NCI-H1092 (cell line): ENCODE measurements at places on chromosomes 7 and 10.

- DNase-seq: no peak
Measured at GRCh38 chr10:89518108-89518507, 17.3 kb downstream of the SLC16A12 start.

GRCh38 chr7:76267894-76268183 lies 34.6 kb upstream of the HSPB1 start:
- DNase-seq: no peak

GRCh38 chr7:98506471-98506870 lies 105.6 kb upstream of the BAIAP2L1 start:
- DNase-seq: no peak

DNA sequence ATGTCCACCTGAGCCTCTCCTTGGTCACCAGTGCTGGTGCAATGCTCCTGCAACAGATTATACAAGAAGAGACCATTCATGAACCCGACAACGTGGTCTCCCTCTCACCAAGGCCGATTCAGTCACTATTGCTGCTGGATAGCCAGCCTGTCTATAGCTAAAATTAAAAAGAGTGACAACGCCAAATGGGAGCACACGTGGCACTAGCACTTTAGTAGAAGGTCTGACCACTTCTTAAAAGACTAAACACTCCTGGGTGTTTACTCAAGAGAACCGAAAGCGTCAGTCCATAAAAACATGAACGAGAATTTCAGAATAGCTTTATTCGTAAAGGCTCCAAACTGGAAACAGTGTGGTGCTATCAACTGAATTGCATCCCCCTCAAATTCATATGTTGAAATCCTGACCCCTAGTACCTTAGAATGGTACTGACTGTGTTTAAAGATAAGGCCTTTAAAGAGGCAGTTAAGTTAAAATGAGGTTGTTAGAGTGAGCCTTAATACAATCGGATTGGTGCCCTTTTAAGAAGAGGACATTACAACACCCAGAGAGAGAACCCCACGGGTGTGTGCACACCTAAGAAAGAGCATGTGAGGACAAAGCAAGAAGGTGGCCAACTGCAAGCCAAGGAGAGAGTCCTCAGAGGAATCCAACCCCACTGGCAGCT lies 4.4 kb upstream of the GALNTL5 start:
- DNase-seq: no peak

DNA sequence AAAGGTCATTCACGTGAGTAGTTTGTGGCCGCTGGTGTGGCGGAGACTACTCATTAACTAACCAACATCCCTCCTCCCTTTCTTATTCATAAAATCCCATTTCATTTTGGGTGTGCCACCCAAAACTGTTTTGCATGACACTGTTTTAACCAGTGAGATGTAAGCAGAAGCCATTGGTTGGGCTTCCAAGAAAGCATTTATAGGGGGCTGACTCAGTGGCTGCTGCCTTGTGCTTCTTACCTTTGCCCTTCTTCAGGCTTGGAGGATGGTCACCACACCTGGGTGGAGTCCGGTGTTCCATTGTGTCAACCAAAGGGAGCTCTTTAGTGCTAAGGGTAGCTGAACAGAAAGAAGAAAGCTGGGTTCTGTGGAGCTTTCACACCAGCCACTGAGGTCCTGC lies 37.2 kb upstream of the EPC1 start:
- DNase-seq: no peak

- no peak for DNase-seq
Measured at GRCh38 chr10:22630234-22631174, 83.9 kb downstream of the PIP4K2A start.

DNA sequence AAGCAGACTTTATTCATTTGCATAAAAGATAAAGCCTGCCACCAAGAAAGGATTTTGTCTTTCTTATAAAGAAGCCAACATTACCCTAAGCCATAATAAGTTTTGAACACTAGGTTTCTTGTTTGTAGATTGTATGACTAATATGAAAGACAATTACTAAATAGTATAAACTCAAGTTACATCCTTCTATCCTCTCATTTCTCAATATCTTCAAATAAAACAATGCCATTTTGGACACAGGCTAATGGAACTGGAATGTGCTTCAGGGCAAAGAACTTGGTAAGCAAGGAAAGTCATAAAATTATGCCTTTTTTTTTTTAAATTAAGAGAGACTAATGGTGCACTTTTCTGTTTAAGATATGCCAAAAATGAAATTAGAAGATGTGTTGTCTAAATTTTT lies 137.7 kb downstream of the DKK1 start:
- DNase-seq: no peak

GRCh38 chr10:15842556-15843169 lies 17.6 kb downstream of the MINDY3 start:
- no peak for DNase-seq

GRCh38 chr7:158353606-158354570 lies 233.7 kb downstream of the PTPRN2 start:
- DNase-seq: peak; percentile 25

DNA sequence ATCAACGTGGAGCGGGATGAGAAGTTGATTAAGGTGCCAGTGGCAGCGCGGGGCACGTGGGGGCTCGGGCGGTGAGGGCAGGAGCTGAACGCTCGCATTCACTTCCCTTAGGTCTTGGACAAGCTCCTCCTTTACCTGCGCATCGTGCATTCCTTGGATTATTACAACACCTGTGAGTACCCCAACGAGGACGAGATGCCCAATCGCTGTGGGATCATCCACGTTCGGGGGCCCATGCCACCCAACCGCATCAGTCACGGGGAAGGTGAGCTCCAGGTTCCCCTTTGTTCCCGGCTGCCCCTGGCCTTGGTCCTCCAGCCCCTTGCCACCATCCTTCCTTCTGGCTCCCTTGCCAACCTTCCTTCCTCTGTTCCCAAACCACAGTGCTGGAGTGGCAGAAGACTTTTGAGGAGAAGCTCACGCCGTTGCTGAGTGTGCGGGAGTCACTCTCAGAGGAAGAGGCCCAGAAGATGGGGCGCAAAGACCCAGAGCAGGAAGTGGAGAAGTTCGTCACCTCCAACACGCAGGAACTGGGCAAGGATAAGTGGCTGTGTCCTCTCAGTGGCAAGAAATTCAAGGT lies 2.5 kb downstream of the UFSP1 start:
- no peak for DNase-seq

DNA sequence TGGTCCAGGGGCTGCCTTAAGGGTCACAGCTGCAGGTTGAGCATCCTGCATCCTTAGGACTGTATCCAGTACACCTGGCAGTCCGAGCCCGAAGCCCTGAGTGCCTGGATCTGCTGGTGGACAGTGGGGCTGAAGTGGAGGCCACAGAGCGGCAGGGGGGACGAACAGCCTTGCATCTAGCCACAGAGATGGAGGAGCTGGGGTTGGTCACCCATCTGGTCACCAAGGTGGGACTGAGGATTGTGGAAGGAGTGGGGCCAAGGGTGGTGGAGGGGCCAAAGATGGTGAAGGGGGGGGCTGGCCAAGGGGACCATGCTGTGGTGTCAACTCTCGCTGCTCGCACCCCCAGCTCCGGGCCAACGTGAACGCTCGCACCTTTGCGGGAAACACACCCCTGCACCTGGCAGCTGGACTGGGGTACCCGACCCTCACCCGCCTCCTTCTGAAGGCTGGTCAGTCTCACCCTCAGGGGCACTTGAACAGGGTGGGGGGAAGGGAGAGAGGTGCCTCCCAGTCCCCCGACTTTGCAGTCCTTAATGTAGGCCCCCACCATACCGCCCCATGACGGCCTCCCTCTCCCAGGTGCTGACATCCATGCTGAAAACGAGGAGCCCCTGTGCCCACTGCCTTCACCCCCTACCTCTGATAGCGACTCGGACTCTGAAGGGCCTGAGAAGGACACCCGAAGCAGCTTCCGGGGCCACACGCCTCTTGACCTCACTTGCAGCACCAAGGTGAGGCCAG lies 5.3 kb downstream of the NFKB2 start:
- no peak for DNase-seq

- DNase-seq: peak; percentile 71
Measured at GRCh38 chr10:58267713-58268453, at the start of gene IPMK. Gene IPMK, minus strand, starts transcription at chr10:58267894. Its CDS starts 283 bp downstream, at chr10:58267611.
